ENCODE measurements at places on chromosomes 3 and 15.

- DNase-seq: no peak
Observed at GRCh38 chr3:178406206-178406605, 130.0 kb upstream of the KCNMB2 start.

GRCh38 chr15:69573815-69574475 lies 121.3 kb downstream of the RPLP1 start:
- DNase-seq: no peak

DNA sequence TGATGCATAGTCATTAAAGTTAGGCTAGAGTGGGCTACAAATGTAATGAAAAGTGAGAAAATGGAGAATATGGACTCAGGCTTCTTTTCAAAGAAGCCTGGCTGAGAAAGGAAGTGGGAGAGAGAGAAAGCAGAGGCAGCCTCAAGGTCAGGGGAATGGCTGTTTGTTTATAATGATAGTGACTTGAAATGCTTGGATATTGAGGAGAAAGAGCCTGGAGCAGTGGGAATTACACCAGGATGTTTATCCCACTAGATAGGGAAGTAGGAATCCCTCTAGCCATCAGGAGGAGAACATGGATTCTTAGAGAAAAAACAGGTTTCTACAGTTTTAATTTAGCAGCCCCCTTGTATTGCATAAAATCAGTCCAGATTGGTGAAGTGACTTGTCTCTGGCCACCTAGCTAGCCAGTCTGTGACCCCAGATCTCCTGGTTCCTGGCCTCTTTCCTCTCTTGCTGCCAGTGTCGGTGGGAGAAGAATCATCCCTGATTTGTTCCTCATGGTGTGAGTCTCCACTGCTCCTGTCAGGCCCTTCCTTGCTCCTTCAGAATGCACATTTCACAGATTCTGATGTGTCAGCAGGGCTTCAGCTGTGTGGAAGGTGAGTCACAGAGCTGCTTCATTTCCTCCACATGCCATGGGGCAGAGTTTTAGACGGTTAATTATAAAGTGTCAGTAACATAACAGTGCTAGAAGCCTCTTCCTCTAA lies 32.9 kb downstream of the SEMA6D start:
- DNase-seq: no peak

- no peak for DNase-seq
Observed at GRCh38 chr3:126927846-126928245, 55.1 kb upstream of the PLXNA1 start.

DNA sequence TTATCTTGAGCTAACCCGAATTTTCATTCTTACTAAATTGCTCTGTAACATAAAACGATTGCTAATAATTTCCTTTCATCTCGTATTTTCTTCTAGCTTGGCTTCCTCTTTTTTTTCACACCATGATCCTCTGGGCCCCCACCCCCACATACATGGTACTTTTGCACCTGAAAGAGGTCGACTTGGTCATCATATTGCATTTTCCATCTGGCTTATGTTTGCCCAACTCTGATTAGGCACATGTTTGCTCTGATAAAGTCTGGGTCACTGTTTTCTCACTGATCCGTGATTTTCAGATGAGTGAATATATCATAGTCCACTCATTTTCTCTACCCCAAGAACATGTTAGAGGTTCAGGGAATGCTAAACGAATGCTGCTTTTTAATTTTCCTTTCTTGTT lies 49.5 kb downstream of the ARRDC4 start:
- no peak for DNase-seq

GRCh38 chr15:100635406-100636071 lies 33.1 kb downstream of the ASB7 start:
- DNase-seq: no peak

DNA sequence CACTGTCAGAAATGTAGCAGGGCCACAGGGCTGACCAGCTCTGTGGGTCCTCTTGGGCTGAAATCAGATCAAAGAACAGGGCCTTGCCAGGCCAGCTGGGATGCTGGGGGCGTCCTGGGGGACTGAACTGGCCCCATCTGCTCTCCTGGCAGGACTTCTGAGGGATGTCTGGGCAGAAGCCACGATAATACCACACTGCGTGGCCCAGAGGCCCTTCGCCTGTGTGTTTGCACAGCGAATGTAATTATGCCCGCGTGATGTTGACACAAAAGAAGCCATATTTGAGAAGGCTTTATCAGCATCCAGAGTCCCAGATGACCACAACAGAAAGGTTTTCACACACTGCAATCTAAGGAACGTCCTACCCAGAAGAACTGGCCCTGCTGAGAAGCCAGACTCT lies 174.0 kb downstream of the RAB11A start:
- no peak for DNase-seq

All from anterior cingulate cortex (tissue), 58 donors.